ENCODE measurements at places on chromosomes 4 and X. TPM values are rescaled to one million over a fixed set of nuclear protein-coding genes. Genes with fewer than 3 reads are reported as not detected.
A peak's percentile ranks its signal among the peaks of the same experiment; 100 is the strongest.

DNA sequence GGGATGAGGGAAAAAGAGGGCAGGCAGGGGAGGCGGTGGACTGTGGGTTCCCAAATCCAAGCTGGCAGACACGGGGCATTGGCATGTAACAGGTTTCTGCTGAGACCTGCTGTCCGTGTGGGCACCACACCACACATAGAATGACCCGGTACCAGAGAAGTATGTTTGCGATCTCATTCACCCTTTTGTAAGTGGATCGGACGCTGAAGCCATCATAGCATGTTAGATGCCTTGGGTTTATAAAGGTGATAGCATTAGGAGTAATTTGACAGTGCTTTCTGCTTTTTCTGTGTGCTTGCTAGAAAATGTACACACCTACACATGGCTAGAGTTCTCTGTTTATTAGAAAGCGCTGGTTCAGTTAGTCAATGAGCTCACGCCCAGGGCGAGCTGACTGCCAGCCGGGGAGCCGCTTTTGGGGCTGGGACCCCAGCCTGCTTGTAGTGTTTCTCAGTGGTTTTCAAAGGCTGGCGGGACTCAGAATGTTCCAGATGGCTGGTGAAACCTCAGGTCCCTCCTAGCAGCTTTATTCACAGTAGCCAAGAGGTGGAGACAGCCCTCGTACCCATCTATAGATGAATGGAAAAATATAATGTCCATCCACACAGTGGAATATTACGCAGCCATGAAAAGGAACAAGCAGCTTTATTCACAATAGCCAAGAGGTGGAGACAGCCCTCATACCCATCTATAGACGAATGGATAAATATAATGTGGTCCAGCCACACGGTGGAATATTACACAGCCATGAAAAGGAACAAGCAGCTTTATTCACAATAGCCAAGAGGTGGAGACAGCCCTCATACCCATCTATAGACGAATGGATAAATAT lies 579 bp downstream of the IL3RA start:
- DNase-seq = no peak

- peak; percentile 16 for DNase-seq
Observed at GRCh38 chr4:36325499-36325898, 44.1 kb downstream of the DTHD1 start.

GRCh38 chrX:23736030-23736429 lies 7.0 kb downstream of the ACOT9 start:
- no peak for DNase-seq

Gene SEPSECS
- 13.0 TPM for total RNA-seq

Gene MAOA
- not detected for total RNA-seq

Gene TLR8
- total RNA-seq = not detected

Gene CT45A3
- not detected for total RNA-seq

Gene ZNF711
- total RNA-seq = 12.3 TPM

Gene PAGE2B
- not detected for total RNA-seq

Gene TMPRSS11D
- not detected for total RNA-seq
